ENCODE measurements at places on chromosomes 7 and 10. TPM values are rescaled to one million over a fixed set of nuclear protein-coding genes. Genes with fewer than 3 reads are reported as not detected.

The HERC4 gene
- total RNA-seq: 81.9 TPM

The CRHR2 gene
- total RNA-seq: 0.23 TPM

The CALML3 gene
- total RNA-seq: not detected

- DNase-seq: no peak
Measured at GRCh38 chr10:72291019-72291532, 17.4 kb downstream of the DDIT4 start.

DNA sequence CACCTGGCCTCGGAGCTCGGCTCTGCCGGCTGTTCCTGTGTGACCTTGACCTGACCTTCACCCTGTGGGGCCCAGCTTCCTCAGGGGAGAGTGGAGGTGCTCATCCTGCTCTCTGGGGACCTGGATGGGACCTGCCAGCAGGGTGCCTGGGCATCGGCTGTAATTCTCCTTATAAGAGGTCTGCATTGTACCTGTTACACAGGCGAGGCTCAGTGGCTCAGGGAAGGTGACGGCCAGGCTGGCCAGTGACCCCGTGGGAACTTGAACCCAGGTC lies 29.0 kb downstream of the RET start:
- no peak for DNase-seq

DNA sequence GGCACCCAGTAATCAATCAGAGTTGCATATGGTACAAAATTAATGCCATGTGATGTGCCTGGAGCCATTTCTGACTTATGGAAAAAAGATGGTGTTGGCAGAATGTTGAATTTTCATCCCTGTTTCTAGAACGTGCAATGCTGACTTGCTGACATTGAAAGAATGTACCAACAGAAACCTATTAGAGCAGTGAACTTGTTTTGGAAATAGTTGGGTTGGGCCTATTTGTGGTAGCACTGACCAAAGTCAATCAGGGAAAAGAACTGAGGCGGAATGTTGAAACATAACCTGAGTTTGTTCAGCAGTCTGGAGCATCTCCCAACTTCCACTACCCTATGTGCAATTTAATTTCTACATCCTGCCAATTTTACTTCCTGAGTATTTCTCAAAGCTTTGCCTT lies 11.7 kb upstream of the KIAA1217 start:
- no peak for DNase-seq

Data from aorta (tissue), 5 donors.